IMR-90 (cell line): ENCODE measurements at places on chromosomes 5 and 9.

- DNase-seq = peak; percentile 59
Observed at GRCh38 chr5:80620211-80620610, 34.2 kb upstream of the MSH3 start.

GRCh38 chr5:115186794-115187193 lies 17.1 kb upstream of the TRIM36 start:
- DNase-seq = peak; percentile 36

DNA sequence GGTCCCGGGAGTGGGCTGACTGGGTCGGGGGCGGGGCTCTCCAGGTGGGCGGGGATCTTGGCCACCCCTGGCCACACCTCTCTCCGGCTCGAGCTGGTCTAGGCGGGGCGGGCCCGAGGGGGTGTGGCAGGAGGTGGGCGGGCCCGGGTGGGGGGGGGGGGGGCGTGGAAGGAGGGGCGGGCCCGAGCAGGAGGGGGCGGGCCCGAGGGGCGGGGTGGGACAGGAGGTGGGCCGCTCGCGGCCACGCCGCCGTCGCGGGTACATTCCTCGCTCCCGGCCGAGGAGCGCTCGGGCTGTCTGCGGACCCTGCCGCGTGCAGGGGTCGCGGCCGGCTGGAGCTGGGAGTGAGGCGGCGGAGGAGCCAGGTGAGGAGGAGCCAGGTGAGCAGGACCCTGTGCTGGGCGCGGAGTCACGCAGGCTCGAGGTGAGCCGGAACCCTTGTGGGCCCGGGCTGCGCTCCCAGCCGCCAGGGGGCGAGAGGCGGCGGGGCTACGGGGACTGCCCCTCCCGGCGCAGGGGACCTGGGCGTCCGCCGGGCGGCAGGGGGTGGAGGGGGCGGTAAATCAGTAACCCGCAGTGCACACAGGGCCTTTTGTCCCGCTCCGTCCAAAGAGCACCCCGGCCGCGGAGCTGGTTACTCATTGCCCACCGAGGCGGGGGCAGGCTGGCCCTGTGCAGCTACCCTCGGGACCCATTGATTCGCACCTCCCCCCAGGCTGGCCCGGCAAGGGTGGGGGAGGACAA lies at the start of gene FGFR4:
Gene FGFR4, plus strand, starts transcription at position 262 of the 744 bp plus-strand sequence. CDS start 2,688 bp downstream, outside the sequence.
- peak; percentile 39 for DNase-seq

GRCh38 chr5:125798307-125798706 lies 624.9 kb upstream of the GRAMD2B start:
- DNase-seq = peak; percentile 42

DNA sequence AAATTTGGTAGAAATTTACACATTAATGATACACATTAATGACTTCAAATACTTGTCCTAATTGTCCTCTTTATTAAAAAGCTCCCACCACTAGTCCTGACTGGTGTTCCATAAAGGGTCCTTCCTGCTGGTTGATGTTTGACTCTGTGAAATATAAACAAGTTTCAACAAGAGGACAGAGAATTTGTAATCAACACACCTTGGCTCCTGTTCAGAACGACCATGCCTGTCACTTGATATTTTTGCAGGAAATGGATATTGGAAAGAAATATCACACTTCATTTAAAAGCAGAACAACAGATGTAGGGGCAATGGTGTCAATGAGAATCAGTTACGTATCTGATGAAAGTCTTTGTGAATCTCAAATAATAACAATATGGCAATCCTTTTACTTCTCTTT lies 211.7 kb downstream of the ENC1 start:
- no peak for DNase-seq

DNA sequence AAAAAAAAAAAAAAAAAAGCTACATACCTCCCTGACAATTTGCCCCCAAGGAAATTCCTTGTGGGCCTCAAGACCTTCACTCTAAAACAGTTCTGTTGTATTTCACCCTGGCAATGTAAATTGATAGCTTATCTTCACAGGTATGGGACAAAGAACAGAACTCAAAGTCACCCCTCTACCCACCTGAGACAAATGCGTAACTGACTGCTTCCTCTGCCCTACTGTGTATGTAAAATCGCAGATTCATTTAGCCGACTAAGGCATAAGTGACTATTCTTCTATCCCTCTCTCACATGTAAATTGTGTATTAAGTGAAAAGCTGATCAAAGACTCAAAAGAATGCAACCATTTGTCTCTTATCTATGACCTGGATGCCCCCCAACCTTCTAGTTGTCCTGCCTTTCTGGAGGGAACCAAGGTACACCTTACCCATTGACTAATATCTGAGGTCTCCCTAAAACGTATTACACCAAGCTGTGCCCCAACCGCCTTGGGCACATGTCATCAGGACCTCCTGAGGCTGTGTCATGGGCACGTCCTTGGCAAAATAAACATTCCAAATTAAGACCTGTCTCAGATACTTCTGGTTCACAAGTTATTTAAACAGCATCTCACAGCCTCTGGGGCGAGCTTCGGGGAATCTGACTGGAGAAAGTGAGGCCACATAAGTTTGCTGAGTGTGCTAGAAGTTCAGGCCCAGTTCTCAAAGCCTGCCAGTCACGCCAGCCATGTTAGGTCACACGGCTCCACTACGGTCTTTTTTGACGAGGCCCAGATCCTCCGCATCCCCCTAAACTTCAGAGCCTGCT lies 954 bp downstream of the TBCA start:
- DNase-seq = no peak

GRCh38 chr5:81829242-81829641 lies 78.3 kb upstream of the SSBP2 start:
- DNase-seq = peak; percentile 42

DNA sequence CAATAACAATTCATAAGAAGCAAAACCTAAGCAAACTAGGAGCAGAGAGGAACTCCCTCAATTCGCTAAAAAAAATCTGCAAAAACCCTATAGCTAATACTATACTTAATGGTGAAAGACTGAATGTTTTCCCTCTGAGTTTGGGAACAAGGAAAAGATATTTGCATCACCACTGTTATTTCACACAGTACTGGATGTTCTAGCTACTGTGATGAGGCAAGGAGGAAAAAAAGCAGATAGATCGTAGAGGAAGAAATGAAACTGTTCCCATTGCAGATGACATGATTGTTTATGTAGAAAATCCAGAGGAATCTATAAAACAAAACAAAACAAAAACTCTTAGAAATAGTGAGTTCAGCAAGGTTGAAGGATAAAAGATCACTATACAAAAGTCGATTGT lies 116.7 kb downstream of the PHF2 start:
- no peak for DNase-seq

GRCh38 chr5:88691945-88692868 lies 190.8 kb downstream of the MEF2C start:
- no peak for DNase-seq

- peak; percentile 92 for DNase-seq
Observed at GRCh38 chr5:14450018-14450524, 131.5 kb upstream of the OTULINL start.

DNA sequence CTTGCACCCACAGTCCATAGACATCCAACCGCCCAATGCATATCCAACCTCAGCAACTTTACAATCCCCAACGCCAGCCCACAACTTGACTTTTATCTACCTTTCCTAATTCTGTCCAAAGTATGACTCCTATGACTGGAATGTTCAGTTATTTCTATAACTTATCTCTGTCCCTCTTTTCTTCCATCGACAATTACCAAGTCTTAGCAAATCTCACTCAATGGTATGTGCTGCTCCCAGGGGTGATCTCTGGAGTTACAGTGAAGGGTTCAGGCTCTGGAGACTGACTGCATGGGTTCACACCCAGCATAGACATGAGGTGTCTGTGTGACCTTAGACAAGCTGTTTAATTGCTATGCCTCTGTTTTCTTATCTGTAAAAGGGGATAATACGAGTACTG lies 106.9 kb downstream of the SPOCK1 start:
- DNase-seq = no peak

GRCh38 chr9:80382211-80382891 lies 810.6 kb downstream of the TLE4 start:
- peak; percentile 1 for DNase-seq

- DNase-seq = no peak
Observed at GRCh38 chr5:89697581-89697980, 712.0 kb downstream of the CETN3 start.

- peak; percentile 21 for DNase-seq
Observed at GRCh38 chr9:134358662-134359319, 32.5 kb downstream of the RXRA start.

DNA sequence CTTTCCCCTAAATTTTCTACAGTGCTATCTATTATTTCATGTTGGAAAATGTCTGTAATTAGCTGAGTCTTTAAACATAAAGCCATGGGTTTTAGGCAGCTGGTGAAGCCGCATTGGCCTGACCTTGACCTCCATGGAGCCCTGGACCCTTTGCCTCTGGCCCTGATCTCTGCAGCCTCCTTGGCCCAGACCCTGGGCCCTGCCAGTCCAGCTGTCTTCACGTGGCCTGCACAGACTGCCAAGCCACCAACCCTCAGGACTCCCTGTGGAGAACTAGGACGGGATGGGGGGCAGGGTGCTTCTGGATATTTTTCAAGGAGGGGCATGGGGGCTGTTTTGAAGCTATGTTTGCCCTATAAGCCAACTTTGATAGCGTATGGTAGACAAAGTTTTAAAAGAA lies 29.8 kb upstream of the PPARGC1B start:
- DNase-seq = no peak

- no peak for DNase-seq
Observed at GRCh38 chr9:133687856-133688761, 50.0 kb downstream of the SARDH start.

- no peak for DNase-seq
Observed at GRCh38 chr5:122300374-122300773, 11.7 kb upstream of the SNCAIP start.

- DNase-seq = no peak
Observed at GRCh38 chr9:107467416-107467815, 22.2 kb downstream of the KLF4 start.
